ENCODE measurements at places on chromosomes 11 and 22.

- DNase-seq, result no peak
These were observed 6.1 kb upstream of the P2RY6 start for GRCh38 chr11:73265853-73266645.

DNA sequence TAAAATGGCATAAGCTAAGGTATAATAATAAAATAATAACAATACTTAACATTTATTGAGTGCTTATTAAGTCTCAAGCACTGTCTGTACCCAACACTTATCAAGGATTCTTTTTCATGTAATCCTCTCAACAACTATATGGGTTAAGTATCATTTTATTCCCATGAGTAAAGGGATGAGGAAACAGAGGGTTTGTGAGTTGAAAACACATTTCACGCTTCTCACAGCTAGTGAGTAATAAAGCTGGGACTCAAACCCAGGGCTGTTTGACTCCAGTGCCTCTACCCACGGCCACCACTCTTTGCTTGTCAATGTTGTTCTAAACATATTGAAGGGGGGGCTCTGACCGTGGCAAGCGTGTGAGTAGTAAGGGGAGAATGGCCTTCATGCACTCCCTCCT is 8.7 kb downstream of the CD3E start:
- DNase-seq, result peak; percentile 11

DNA sequence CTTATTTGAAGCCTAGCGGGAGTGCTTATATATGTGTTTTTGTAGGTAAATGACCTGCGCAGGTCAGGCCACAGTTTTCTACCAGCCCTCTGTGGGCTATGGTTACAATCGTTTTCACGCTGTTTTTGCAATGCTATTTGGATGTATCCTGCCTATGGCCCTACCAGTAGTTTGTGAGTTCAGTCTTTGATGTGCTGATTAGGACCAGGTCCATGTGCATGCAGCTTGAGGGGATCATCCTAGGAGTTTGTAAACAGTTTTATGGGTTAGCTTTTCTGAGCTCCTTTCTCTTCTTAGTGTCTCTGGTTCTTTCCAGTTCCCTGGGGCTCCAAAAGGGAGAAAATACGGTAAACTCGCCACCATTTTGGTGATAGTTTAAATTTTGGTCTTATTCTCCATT is 142.5 kb downstream of the LDLRAD3 start:
- no peak for DNase-seq

- no peak for DNase-seq
These were observed 821.3 kb downstream of the BRD1 start for GRCh38 chr22:49006207-49007012.

DNA sequence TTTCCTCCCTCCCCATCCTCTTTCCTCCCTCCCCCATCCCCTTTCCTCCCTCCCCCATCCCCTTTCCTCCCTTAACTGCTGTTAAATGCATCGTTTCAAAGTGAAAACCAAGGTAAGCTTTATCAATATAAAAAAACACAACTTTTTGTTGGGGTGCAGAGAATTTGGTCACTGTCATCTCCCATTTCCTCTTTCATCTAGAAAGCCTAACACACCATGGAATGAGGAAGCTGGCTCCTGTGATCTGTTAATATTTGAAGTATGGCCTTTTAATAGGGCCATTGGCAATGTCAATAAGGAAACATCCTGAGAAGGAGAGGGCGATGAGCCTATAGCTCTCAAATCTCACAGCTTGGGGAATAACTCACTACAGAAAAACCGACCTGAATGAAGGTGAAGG is 7.0 kb downstream of the EXPH5 start:
- no peak for DNase-seq

DNA sequence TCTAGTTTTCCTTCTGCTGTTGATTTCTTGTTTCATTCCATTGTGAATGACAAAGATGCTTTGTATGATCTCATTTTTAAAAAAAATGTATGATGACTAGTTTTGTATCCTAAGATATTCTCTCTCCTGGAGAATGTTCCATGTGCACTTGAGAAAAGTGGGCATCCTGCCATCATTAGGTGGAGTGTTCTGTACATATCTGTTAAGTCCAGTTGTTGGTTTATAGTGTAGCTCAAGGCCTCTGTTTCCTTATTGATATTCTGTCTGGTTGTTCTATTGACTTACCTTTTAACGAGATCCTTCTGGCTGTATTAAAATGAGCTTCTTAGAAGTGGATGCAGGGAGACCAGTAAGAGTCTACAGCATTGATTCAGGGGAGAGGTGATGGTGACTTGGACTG is 35.2 kb downstream of the SGSM1 start:
- no peak for DNase-seq

GRCh38 chr11:126742582-126742981 is 258.0 kb downstream of the KIRREL3 start:
- DNase-seq, result no peak

DNA sequence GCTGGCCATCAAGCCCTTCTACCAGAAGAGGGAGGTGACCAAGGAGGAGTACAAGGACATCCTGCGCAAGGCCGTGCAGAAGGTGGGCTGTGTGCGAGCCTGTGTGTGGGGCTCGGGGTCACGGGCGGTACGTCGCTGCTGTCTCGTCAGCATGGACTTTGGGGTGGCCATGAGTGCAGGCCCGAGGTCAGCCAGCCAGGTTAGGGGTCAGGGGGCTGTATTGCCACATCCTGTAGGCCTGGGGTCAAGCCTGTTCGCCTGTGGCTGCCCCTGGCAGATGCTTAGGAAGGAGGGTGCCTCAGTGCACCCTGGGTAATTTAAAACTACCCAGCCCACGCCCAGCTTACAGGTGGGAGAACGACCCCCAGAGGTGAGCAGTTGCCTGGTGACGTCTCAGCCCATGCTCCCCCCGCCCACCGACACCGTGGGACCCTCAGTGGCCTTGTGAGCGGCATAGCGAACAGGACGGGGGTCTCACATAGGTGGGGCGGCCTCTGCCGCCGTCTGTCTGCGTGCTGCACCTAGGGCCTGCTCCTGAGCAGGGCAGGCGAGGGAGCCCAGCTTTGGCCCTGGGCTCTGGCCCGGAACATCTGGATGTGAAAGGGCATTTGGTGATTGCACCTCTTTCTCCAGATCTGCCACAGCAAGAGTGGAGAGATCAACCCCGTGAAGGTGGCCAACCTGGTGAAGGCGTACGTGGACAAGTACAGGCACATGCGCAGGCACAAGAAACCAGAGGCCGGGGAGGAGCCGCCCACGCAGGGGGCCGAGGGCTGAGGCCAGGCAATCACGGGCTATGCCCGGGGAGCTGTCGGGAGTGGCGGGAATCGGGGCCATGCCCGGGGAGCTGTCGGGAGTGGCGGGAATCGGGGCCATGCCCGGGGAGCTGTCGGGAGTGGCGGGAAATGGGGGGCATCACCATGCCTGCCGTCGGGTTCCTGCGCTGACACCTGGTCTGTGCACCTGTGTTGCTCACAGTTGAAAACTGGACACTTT is 4.5 kb downstream of the IRF7 start:
- no peak for DNase-seq

DNA sequence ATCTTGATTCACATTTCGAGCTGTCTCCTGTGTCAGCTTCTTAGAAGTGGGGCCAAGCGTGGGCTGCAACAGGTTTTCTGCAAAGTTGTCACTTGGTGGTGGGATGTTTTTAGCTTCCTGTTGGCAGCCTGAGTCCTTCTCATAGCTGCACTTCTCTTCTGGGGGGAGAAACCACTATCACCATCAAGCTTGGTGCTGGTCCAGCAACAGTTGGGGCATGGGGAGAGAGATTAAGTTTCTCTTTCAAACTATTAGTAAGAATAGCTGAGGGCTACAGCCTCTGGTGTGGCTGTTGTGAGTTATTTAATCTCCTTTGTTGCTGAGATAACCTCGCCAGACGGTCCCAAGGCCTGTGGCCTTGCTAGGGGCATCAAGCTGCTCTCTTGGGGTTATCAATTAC is 123.3 kb upstream of the CRYBB3 start:
- DNase-seq, result no peak

DNA sequence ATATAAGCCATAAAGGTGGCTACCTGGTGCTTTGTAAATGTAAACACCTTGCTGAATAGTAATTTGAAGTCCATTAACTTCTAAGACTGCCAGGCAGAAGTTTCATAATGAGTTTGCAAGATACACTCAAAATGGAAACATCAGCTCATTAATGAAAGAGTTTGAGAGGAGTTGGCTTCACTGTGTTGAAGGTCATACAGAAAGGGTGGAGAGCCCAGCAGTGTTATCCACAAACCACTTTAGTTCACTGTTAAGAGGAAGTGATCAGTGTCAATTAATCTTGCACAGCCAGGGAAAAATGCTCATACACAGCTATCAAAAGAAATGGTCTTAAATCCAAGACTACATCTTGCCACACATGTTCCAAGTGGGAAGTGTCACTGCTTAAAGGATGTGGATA is 689.4 kb downstream of the JRKL start:
- no peak for DNase-seq

DNA sequence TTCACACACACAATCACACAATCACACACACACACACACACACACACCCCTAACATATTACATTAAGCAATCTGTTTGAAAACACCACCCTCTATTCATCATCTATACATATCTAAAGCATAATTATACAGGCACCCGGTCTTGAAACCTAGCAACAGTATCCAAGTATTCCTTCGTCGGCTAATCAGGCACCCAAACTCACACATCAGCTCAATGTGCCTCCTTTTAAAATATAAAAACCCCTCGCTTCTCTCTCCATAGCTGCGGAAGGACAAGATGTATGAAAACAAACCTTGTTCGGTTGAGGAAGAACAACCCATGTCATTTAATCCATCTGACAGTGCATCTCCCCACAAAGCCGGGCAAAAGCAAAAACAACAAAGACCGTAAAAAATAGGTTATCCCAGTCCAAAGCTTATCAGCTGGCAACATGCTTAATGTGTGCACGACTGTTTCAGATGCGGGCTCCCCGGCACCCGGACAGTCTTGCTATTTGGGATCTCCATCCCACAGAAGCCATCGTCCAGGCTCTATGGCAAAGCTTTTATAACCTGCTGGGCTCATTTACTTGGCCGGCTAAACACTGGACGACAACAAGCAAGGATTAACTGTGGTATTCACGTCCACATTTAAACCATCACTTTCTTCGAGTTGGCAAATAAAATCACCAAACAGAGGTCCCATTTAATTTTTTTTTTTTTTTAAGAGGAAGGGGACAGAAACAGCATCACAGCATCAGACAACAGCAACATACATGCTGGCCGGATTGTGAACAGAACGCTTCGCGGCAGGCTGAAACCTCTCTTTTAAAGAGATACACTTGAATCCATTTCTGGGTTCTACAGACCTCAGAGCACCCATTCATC is 365.5 kb downstream of the SHANK2 start:
- DNase-seq, result no peak

- DNase-seq, result no peak
These were observed 93.8 kb upstream of the ARHGAP42 start for GRCh38 chr11:100593291-100593690.

DNA sequence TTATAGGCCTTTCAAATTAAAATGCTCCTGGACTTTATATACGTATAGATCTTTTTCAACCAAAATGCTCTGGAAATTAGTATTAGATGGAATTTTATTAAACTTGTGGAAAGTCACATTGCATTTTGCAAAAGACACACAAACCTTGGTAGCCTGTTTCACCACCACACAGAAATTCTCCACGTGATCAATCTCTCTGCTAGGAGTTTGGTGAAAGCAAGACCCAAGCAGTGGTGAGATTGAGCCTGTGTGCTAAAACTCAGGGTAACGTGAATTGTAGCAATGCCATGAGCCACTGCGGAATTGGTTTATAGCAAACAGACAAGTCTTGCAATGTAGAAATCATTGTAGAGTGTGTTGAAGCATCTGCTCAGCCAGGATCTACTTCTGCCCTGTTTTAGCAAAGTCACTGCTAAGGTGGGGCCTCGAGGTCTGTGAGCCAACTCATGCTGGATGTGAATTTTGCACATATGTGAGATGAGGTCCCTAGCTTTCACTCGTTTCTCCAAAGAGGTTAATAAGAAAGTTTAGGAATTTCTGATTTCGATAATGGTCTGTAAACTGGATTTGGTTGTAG is 184.8 kb downstream of the DBX1 start:
- no peak for DNase-seq

GRCh38 chr11:27390318-27391295 is 27.6 kb upstream of the CCDC34 start:
- peak; percentile 72 for DNase-seq

DNA sequence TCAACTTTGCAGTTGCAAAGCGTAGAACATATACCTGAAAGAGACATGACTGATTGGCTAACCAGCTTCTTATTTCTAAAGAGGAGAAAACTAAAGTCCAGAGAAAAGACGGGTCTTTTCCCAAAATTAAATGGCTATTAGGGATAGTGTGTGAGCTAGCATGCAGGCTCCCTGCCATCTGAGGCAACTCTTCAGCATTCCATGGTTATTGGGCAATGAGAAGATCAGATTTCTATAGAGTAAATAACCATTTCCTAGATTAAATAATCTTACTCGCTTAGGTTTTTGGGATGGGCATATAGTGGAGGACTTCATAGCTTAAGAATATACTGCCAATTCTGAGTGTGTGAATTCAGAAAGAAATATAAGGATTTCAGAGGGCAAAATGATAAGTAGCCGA is 95.0 kb downstream of the PDHX start:
- peak; percentile 38 for DNase-seq

GRCh38 chr11:12180257-12181205 is 70.1 kb downstream of the MICAL2 start:
- peak; percentile 56 for DNase-seq

- no peak for DNase-seq
These were observed 17.6 kb downstream of the FDX1 start for GRCh38 chr11:110447343-110447742.

DNA sequence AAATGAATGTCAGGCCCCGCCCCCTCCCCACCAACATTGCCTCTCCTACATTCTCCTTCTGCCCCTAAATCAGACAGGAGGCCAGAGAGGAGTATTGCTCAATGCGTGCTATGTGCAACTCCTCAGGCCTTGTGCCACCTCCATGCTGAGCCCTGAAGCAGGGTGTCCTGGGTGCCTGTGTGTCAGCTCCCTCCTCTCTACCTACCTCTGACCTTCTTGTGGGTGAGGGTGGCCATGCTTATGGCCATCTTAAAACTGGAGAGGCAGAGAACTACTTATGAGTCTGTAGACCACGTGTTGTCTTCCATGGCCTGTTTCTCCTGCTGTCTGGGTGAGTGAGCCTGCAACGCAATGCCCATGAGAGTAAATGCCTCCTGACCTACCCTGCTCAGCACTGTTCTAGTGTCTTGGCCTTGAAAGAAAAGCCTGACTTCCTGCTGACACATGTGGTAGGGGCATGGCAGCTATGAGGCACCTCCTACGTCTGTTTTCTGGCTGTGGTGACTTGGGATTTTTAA is 10.5 kb downstream of the MCAM start:
- peak; percentile 28 for DNase-seq

DNA sequence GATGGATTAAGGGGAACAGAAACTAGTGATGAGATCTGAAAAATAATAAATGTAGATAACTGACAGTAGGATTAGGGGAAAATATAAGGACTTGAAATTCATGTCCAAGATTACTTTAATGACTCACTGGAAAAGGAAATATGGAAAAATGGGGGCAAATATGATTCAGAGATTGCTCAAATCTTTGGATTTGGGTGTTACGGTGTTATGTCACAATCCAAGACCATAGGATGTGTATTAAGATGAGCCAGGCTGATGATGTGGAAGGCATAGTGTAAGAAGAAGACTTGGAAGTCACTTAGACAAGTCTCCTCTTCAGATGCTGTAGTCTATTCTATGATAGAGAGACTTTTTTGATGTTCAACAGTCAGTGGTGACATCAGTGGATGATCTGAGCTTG is 323.7 kb downstream of the LUZP2 start:
- DNase-seq, result peak; percentile 2

- DNase-seq, result no peak
These were observed 2.2 kb downstream of the PLCB3 start for GRCh38 chr11:64253481-64253880.
